ENCODE measurements at places on chromosomes 2 and 18. TPM values are rescaled to one million over a fixed set of nuclear protein-coding genes. Genes with fewer than 3 reads are reported as not detected.
A peak's percentile ranks its signal among the peaks of the same experiment; 100 is the strongest.

DNA sequence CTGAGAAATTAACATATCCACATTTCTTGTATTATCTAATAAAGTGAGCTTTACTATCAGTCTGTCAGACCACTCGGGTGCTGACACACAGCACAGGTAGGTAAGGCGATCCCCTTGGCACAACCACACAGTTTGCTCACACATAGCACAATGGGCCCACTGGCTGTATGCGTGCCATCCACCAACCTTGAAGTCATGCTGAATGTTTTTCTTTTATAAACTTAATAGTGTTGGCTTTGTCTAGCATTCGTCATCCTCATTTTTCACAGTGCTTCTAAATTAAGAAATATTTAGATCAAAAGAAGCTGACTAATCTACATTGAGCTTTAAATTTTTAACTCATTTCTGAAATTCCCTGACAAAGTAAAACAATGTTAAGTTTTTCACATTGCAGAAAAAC lies 50.0 kb upstream of the PAPOLG start:
- H3K27ac ChIP-seq: no peak overlapping the region
- no peaks in the 10 kb centered on the region for H3K27me3 ChIP-seq
- no peaks in the 10 kb centered on the region for H3K36me3 ChIP-seq
- H3K4me3 ChIP-seq: no peak overlapping the region
- H3K4me1 ChIP-seq: no peaks in the 10 kb centered on the region

FAM161A gene
- 14.9 TPM for total RNA-seq

DNA sequence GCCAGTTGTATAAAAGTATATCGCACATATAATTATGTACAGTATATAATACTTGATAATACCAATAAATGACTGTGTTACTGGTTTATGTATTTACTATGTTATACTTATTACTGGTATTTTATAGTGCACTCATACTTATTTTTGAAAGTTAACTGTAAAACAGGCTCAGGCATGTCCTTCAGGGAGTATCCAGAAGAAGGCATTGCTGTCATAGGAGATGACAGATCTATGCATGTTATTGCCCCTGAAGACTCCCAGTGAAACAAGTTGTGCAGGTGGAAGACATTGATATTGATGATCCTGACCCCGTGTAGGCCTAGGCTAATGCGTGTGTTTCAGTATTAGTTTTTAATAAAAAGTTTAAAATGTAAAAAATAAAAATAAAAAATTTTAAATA lies 20.3 kb upstream of the ASXL3 start:
- DNase-seq: no peak
- H3K36me3 ChIP-seq: no peaks in the 10 kb centered on the region
- no peak overlapping the region for H3K4me3 ChIP-seq
- H3K27me3 ChIP-seq: peaks cover 4% of the 10 kb centered on the region
- H3K4me1 ChIP-seq: no peaks in the 10 kb centered on the region

GRCh38 chr2:29559578-29559977 lies 361.8 kb downstream of the ALK start:
- H3K27me3 ChIP-seq: no peaks in the 10 kb centered on the region
- H3K36me3 ChIP-seq: no peaks in the 10 kb centered on the region
- H3K4me1 ChIP-seq: no peaks in the 10 kb centered on the region

- H3K36me3 ChIP-seq: no peaks in the 10 kb centered on the region
- no peaks in the 10 kb centered on the region for H3K27me3 ChIP-seq
- DNase-seq: no peak
- H3K4me1 ChIP-seq: peaks cover 8% of the 10 kb centered on the region
- no peak overlapping the region for H3K4me3 ChIP-seq
These were observed 71.3 kb upstream of the ZNF532 start for GRCh38 chr18:58793361-58793760.

DNA sequence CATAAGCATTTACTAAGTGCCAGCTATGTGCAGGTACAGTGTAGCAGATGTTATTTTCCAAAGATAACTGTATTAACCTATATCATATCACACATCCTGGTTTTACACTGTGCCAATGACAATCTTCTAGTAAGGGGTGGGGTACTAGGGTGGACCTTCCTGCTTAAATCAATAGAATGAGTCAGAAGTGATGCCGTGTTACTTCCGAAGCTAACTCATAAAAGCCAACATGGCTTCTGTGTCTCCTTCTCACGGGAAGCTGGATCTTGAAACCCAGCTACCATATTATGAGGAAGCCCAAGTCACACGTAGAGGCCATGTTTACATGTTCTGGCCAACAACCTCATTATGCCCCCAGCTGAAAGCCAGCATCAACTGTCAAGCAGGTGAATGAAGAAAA lies 59.1 kb downstream of the MRPL33 start:
- no peak overlapping the region for H3K4me3 ChIP-seq
- H3K4me1 ChIP-seq: no peaks in the 10 kb centered on the region
- no peaks in the 10 kb centered on the region for H3K36me3 ChIP-seq
- DNase-seq: no peak
- H3K27ac ChIP-seq: no peak overlapping the region
- H3K27me3 ChIP-seq: no peaks in the 10 kb centered on the region

LOXHD1 gene
- total RNA-seq: 25.5 TPM

- no peak for DNase-seq
- H3K4me1 ChIP-seq: no peaks in the 10 kb centered on the region
- H3K27me3 ChIP-seq: no peaks in the 10 kb centered on the region
- no peaks in the 10 kb centered on the region for H3K36me3 ChIP-seq
- no peak overlapping the region for H3K4me3 ChIP-seq
These were observed 62.6 kb downstream of the C18orf63 start for GRCh38 chr18:74378179-74378682.

GRCh38 chr2:25966531-25967270 lies 15.6 kb downstream of the KIF3C start:
- peak overlapping the region; percentile 32 for H3K27ac ChIP-seq
- H3K36me3 ChIP-seq: no peaks in the 10 kb centered on the region
- no peak overlapping the region for H3K4me3 ChIP-seq

Measured in A673 (cell line).